ENCODE measurements at places on chromosomes 7 and 10. TPM values are rescaled to one million over a fixed set of nuclear protein-coding genes. Genes with fewer than 3 reads are reported as not detected.
A peak's percentile ranks its signal among the peaks of the same experiment; 100 is the strongest.

MINDY4 gene
- total RNA-seq, result 1.5 TPM

DNA sequence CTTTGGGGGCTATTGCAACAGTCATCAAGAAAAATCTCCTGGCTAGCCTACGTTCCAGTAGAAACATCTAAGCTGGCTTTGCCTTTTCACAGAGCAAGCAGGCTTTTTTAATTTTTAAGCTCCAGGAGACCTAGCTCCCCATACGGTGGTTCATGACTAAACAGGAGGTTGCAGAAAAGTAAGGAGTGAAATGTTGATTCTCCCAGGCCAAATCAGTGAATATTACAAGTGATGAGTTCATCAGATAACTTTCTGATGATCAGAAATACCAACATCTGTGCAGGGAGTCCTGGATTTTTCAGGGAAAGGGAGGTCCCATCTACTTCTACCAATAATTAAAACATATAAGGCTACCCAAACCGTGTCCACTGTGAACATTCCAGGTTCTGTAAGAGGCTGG, 477.3 kb upstream of the CELF2 start:
- DNase-seq, result no peak

DNA sequence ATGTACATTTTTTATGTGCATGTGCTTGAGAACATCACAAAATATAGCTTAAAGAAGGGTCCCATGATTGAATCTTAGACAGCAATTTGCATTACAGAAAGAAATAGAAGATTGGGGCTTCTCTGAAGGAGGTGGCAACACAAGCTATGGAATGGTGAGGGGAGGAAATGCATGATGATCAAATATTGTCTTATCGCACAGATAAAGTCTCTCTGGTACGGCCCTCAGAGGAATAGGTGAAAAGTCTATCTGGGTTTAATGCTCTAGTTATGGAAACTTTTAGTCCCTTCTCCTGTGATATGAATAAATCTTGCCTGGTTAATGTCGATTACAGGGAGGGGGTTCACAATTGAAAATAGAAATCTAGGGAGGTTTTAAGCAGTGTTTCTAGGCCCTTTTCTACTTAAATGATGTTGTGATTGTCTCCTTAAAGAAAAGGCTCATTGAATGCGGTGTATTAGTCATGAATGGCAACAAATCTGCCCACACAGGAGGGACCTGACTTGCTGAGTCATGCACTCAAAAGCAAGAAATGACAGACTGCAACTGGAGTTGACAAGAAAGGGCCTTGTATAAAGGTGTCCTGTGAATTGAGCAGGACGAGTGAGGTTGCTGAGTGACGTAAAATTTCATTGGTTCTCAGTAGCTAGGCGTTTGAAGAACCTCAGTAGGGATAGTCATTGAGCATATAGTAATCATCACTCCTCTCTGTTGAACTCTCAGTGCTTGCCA, 133.4 kb upstream of the CSTF2T start:
- peak; percentile 17 for DNase-seq

SPDYE6 gene
- total RNA-seq, result 0.13 TPM

- peak; percentile 55 for DNase-seq
Measured at GRCh38 chr7:159197066-159197975, 52.7 kb upstream of the VIPR2 start.

DNA sequence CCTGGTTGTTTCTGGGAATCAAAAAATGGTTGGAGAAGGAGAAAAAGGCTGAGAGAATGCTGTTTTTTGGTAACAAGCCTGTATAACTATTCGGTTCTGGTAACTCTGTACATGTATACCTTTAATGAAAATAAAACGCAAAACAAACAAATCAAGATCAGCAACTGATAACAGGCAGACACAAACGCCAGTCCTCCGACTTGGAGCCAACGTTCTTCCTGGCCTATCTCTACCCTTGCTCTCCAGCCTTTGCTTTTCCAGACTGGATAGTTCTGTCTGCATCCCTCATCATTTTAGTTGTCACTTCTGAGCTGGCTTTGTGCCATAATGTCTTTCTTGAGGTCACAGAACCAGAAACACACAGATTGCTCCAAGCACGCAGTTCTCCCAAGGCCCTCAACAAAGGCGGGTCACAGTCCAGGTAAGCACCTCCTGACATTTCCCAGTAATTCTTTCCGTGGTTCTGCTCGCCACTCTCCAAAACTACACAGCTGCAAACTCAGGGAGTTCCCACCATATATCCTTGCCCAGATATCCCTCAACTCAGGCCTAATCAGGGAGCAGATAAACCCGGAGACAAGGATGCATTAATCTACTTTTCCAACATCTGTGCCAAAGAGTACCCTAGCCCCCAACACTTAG, 20.2 kb downstream of the HIP1 start:
- no peak for DNase-seq

MACC1 gene
- total RNA-seq, result 0.18 TPM

DNA sequence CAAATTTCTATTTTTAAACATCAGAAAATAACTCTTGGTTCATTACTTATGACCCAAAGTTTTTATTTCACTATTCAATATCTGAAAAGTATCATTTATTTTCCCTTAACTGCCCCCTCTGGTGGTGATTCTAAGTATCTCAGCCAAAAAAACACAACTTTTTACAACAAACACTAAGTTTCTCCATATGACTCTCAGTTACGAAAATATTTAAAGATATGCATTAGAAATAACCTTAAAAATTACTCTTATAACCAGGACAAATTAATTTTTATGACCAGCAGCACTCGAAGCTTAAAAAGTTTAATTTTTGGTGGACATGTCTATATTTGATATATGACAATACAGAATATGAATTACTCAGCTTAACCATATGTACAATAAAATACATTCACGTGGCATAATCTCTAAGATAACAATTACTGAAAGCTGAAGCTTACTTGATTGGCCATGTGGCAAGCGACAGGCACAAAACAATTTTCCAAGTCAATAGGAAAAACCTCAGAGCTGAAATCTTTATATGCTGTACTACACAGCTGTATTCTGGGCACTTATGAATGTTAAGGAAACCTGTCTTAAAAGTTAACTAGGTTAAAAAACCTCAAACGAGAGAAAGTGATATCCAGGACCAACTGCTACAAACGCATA, 2.3 kb downstream of the HNRNPA2B1 start:
- no peak for DNase-seq

GRCh38 chr7:143980746-143981510, 19.2 kb upstream of the OR6B1 start:
- DNase-seq, result no peak

OPALIN gene
- total RNA-seq, result not detected

- DNase-seq, result no peak
Measured at GRCh38 chr7:64873155-64873500, 29.9 kb upstream of the ZNF273 start.

GRCh38 chr7:138166681-138167080, 90.4 kb downstream of the AKR1D1 start:
- DNase-seq, result no peak

- no peak for DNase-seq
Measured at GRCh38 chr7:118311121-118311836, 86.8 kb downstream of the ANKRD7 start.

DNA sequence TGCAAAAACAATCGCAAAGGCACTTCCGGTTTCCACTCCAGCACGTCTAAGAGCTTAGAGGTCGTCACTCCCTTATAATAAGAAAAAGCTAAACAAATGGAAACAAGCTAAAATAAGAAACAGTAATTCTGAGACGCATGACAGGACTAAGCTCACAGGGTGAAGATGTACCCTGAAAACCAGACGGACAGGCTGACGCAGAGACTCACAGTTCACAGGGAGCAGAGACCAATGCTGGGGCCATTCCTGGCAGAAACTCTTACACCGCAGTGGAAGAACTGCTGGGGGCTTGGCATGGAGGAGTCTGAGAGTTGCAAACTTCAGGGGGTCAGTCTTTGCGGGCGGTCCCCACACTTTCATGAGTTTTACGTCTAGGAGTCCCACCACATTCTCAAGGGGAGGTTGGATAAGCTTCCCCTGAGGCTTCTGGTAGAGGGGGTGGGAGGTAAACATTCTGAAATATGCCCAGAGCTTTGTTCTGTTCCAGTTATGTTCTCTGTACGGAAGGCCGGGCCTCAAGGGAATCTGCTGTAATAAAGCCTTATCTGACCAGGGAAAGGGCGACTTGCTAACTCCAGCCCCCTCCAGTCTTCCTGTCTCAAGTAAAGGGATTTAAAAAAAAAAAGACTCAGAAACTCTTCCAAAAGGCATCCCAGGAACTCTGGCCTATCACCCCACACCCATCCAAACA, 47.8 kb downstream of the BRI3 start:
- DNase-seq, result no peak

DNA sequence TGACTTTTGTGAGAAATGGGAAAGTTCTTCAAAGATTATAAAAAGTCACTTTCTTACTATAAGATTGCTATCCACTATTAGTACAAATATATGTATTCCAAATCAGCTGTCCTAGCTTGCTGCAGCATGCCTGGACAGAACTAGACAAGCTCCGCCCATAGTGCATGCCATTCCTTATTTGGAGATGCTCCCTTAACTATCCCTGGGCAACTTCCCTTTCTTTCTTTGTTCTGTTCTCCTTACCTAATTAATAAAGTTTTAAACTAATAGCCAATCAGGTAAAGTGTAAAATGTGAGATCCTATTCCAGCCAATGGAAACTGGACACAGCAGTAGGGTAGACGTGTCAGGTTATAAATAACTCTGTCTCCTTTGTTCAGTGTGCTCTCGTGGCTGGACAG, 281.9 kb downstream of the CAMK1D start:
- no peak for DNase-seq

- DNase-seq, result no peak
Measured at GRCh38 chr7:118232837-118233236, 8.3 kb downstream of the ANKRD7 start.

HELLS gene
- total RNA-seq, result 95.3 TPM

- no peak for DNase-seq
Measured at GRCh38 chr10:28722065-28722803, 44.9 kb downstream of the BAMBI start.

DNA sequence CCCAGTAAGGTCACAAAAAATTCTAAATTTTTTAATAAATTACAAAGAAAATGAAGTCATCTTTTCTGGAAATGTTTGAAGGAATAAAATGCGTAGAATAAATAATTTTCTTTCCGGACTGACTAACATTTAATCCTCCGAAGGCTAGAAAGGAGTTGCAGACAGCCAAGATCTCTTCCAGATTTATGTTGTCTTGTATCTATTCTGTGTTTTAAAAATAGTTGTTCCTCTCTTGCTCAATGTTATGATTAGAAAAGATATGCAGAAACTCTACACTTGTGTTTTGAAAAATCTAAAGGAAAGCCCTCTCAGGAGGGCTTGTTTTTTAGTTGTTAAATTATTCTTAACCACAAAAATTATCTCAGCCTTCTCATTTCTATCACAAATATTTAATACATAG, 70.7 kb downstream of the MACC1 start:
- no peak for DNase-seq

DNA sequence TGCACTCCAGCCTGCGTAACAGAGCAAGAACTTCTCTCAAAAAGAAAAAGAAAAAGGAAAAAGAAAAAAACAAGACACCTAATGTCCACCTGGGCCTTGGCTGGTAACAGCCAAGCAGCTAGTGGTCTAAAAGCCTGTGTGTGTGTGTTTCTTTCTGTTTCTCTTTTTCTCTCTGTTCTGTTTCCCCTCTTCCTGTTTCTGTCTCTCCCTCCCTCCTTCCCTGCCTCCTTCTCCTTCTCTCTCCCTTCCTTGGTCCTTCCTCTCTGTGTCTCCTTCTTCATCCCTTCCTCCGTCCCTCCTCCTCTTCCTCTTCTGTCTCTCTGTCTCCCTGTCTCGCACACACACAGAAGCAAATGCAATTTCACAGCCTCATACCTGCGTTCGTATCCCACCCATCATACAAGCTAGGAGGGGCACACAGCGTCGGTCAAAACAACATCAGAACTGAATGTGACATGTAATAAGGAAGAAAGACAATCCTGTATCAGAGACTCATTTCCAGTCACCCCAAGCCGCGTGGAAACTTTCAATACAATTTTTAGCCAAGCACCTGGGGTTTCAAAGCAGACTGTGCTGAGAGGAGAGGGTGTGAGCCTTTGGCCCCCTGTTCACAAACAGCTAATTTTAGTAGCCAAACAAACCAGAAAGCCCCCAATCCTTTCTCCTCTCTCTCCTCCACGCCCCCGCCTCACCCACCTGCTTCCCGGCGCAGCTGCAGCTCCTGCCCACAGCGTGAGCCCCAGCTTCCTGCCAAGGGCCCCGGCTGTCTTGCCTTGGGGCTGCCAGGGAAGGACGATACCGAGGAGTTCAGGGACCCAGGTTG, 50.2 kb upstream of the GNA12 start:
- peak; percentile 67 for DNase-seq

HERPUD2 gene
- total RNA-seq, result 48.0 TPM

DNA sequence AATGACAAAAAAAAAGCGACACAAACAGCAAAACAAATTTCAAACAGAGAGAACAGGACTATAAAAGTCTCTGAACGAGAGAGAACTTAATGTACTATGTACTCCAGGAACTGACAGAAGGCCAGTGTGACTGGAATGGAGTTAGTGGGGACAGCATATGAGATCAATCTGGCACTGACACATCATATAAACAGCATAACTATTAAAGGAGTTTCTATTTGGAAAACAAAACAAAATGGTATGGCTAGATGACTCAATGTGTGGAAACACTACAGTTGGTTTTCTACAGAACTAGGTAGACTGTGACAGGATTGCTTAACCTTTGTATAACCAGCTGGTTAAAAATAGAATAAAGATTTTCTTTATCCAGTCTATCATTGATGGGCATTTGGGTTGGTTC, 232.9 kb upstream of the KAT6B start:
- DNase-seq, result no peak

GRCh38 chr7:70053989-70054388, 455.7 kb downstream of the AUTS2 start:
- no peak for DNase-seq

GRCh38 chr10:15485684-15486316, 114.7 kb upstream of the FAM171A1 start:
- DNase-seq, result no peak

PTN gene
- not detected for total RNA-seq

MOGAT3 gene
- total RNA-seq, result not detected

BHLHA15 gene
- total RNA-seq, result 0.43 TPM

DNA sequence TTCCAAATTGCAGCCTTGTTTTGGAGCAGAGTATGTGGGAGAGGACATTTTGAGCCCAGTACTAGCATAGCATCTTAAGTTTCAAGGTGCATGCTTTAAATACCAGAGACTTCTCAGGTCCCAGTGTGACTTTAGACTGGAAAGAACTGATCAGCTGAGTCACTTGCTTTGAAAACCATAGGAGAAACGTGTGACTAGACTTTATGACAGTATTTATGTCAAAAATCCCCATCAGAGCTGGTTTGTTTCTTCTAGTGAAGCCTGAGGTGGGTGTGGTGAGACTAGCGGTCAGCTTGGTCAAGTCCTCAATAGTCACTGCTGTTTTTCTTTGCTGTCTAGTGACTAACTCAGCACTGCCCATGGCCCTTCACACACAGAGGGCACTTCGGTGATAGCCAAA, 724.2 kb downstream of the GATA3 start:
- DNase-seq, result no peak

DNA sequence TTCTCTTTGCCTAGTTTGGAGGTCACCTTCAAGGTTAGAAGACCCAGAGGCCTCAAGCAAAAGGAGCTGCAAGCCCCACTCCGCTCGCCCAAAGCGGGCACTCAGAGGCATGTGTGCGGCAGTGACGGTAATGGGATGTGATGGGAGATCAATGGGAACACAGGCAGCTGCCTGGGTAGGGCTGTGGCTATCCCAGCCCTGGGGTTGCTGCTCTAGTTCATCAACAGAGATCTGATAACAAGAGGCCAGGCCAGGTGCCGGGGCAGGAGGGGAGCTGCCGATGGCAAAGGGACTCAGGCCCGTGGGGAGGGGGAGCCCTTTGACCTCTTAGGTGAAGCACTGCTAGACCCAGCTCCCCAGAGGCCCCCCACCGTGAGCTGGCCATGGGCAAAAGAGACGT, 52.0 kb upstream of the GNA12 start:
- DNase-seq, result no peak
